Fibroblast of lung (primary cell): ENCODE measurements at places on chromosomes 12 and 14. TPM values are rescaled to one million over a fixed set of nuclear protein-coding genes. Genes with fewer than 3 reads are reported as not detected.
A peak's percentile ranks its signal among the peaks of the same experiment; 100 is the strongest.

DNA sequence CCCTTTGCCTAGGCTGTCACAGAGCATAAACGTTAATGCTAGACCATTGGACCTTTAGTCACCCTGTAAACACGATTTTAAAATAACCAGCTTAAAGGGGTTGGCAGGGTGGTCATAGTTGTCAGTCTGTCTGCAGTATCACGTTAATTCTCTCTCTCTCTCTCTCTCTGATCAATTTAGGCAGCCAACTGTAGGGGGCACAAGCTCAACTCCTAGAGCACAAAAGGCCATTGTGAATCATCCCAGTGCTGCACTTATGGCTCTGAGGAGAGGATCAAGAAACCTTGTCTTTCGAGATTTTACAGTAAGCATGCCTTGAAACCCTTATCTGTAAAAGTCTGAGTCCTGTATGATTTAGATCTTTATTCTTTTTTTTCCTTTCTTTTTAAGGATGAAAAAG lies 97.1 kb downstream of the SCAF11 start:
- H3K4me3 ChIP-seq: no peak overlapping the region
- H3K27me3 ChIP-seq: no peaks in the 10 kb centered on the region
- H3K4me1 ChIP-seq: no peaks in the 10 kb centered on the region

DNA sequence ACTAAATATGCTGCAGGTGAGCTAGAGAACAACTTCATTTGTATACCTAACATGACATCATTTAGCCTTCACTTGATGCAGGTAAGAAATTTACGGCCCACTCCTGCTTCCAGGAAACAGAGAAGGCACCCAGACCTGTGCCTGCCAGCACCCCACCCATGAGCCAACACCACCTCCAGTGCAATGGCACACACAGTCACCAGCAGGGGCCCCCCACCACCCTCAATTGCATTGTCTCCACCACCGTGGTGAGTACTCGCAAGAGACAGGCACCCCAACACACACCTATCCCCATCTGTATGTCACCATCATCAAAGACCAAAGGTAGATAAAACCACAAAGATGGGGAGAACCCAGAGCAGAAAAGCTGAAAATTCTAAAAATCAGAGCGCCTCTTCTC lies 107.6 kb downstream of the KLHL28 start:
- no peaks in the 10 kb centered on the region for H3K27me3 ChIP-seq
- H3K4me1 ChIP-seq: no peaks in the 10 kb centered on the region
- no peak for DNase-seq
- H3K27ac ChIP-seq: no peak overlapping the region
- no peak overlapping the region for H3K4me3 ChIP-seq

- no peak overlapping the region for H3K27ac ChIP-seq
- no peaks in the 10 kb centered on the region for H3K27me3 ChIP-seq
These were observed 330.1 kb upstream of the GARIN2 start for GRCh38 chr14:66859063-66859671.

DNA sequence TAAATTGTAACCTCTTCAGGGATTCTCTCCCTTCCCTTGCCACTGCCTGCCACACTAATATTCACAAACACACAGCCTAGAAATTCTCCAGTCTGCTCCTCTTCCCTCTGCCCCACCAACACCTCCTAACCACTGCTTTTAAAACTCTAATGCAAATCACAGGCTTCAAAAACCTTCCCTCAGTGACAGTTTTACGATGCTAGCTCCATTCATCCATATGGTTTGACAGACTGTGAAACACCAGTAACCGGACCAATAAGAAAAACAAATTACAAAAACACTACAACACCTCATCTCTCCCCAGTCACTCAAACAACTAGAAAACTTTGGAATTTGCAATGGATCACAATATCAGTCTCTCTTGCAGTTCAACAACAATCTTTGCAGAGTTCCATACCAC lies 5.7 kb downstream of the DPF3 start:
- H3K4me1 ChIP-seq: peaks cover 9% of the 10 kb centered on the region
- DNase-seq: no peak
- no peaks in the 10 kb centered on the region for H3K27me3 ChIP-seq
- H3K4me3 ChIP-seq: no peak overlapping the region
- H3K36me3 ChIP-seq: peaks cover 1% of the 10 kb centered on the region

- no peak overlapping the region for H3K4me3 ChIP-seq
- no peak for DNase-seq
- no peaks in the 10 kb centered on the region for H3K4me1 ChIP-seq
- no peak overlapping the region for H3K27ac ChIP-seq
These were observed 19.5 kb downstream of the CCDC91 start for GRCh38 chr12:28209782-28210181.

DNA sequence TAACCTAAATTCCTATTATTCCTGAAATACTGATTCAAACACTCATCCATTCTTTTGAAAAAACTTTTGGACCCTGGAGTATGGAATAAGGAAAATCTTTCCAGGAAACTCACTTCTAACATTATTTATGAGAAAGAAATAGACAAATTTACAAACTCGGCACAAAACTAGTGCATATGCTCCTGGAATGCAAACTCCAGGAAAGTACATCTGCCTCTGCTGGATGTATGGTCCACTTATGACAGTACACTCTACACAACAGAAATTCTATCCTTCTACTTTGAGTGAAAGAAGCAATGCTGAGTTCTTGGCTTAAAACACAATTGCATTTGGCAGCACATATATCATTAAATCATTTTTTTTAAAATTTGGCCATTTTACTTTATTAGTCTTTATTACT lies 700.5 kb upstream of the STXBP6 start:
- H3K4me3 ChIP-seq: no peak overlapping the region
- no peak overlapping the region for H3K27ac ChIP-seq
- no peaks in the 10 kb centered on the region for H3K4me1 ChIP-seq
- no peak for DNase-seq
- H3K36me3 ChIP-seq: no peaks in the 10 kb centered on the region

GRCh38 chr12:54933376-54933775 lies 51.2 kb downstream of the TESPA1 start:
- H3K4me3 ChIP-seq: no peak overlapping the region
- H3K4me1 ChIP-seq: no peaks in the 10 kb centered on the region
- no peak overlapping the region for H3K27ac ChIP-seq
- DNase-seq: peak; percentile 63

DNA sequence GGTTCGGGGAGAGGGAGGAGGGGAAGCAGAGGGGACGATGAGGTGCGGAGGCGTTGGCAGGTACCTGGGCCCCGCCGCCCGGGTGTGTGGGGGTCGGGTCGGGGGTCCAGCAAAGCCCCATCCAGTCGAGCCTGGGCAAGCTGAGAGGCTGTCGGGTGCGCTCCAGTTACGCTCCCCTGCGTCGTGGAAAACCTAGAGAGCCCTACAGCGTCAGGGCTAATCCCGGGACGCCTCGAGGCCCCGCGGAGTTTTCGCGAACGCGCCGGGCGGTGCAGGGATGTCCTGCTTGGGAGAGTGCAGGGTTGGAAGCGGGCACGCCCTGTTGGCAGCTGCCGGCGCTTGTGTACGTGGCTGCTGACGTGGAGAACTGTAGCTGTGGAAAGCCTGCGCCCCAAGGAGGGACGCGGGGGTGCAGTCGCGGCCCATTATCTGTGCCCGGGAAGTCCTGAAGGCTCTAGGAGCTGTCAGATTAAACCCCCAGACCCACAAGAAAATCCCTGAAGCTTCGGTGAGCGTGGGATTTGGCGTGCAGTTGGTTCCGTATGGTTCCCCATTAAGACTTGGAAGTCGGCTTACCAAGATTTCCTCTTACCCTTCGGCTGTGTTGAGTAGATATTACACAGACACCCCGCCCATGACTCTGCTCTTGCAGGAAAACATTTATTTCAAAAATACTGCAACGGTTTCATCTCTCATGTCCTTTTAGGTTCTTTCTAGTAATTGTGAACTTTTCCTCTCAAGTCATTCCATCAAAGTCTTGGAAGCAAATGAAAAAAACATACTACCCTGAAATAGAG lies 11.3 kb upstream of the SLC38A2 start:
- H3K27ac ChIP-seq: peak overlapping the region; percentile 98
- no peaks in the 10 kb centered on the region for H3K27me3 ChIP-seq
- peaks cover 2% of the 10 kb centered on the region for H3K36me3 ChIP-seq
- peak; percentile 98 for DNase-seq
- peak overlapping the region; percentile 53 for H3K4me3 ChIP-seq

- no peak for DNase-seq
- no peaks in the 10 kb centered on the region for H3K27me3 ChIP-seq
- no peaks in the 10 kb centered on the region for H3K4me1 ChIP-seq
- no peaks in the 10 kb centered on the region for H3K36me3 ChIP-seq
These were observed 130.4 kb downstream of the PAWR start for GRCh38 chr12:79560225-79560889.

DNA sequence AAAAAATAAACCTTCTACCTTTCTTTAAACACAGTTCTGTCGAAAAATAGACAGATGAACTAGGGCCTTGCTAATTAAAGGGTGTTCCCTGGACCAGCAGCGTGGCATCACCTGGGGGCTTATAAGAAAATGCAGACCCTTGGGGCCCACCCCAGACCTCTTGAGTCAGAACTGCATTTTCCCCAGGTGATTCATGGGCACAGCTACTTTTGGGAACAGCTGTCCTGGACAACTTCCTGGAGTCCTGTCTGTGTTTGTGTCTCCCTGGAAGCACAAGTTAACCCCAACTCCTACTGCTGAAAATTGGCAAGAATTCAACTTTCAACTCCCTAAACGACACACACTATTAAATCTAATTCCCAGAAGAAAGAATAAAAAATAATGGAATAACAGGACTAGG lies 17.8 kb downstream of the FBLN5 start:
- no peak overlapping the region for H3K4me3 ChIP-seq
- H3K27me3 ChIP-seq: no peaks in the 10 kb centered on the region
- no peak overlapping the region for H3K27ac ChIP-seq
- peak; percentile 44 for DNase-seq
- no peaks in the 10 kb centered on the region for H3K4me1 ChIP-seq
- peaks cover 4% of the 10 kb centered on the region for H3K36me3 ChIP-seq

DNA sequence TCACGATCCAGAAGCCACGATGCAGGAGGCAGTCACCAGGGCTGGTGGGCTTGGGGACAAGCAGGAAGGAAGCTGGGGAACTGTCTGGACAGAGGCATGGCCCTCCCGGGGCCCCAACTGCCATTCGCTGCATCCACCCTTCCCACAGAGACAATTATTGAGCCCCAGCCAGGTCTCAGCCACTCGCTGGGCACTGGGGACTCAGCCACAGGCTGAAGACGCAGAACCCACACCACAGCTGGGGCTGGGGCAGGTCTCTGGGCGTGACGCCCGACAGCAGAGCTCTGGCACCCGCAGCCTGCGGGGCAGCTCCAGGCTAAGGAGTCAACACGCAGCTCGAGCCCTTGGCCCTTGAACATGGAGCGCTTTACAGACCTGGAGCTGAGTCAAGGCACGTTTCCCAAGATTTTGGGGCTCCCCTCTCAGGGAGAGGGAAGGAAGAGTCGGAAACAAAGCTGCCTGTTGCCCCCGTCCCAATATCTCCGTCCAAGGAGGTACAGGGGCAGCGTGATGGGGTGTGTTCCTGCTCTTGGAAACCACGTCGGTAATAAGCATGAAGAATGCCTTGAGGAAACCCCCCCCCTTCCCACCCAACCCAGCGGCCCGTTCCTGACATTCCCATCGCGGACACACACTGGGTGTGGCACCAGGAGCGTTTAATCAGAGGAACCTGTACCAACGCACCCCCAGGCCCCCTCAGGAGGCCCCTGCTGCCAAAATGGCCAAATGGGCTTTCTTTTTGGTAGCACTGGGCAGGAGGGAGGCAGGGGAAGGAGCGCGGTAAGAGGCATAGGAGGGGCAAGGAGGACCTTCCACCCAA lies 6.7 kb downstream of the RIMBP2 start:
- H3K4me1 ChIP-seq: no peaks in the 10 kb centered on the region
- H3K36me3 ChIP-seq: no peaks in the 10 kb centered on the region
- no peak for DNase-seq
- no peak overlapping the region for H3K4me3 ChIP-seq

GRCh38 chr14:101027966-101028365 lies 124.4 kb upstream of the RTL1 start:
- no peaks in the 10 kb centered on the region for H3K4me1 ChIP-seq
- H3K4me3 ChIP-seq: no peak overlapping the region
- no peak overlapping the region for H3K27ac ChIP-seq
- H3K27me3 ChIP-seq: no peaks in the 10 kb centered on the region
- H3K36me3 ChIP-seq: peaks cover 19% of the 10 kb centered on the region
- no peak for DNase-seq

- peaks cover 9% of the 10 kb centered on the region for H3K4me1 ChIP-seq
- no peak overlapping the region for H3K27ac ChIP-seq
- no peaks in the 10 kb centered on the region for H3K27me3 ChIP-seq
- no peak overlapping the region for H3K4me3 ChIP-seq
These were observed 32.2 kb downstream of the ANO6 start for GRCh38 chr12:45248095-45248494.

DNA sequence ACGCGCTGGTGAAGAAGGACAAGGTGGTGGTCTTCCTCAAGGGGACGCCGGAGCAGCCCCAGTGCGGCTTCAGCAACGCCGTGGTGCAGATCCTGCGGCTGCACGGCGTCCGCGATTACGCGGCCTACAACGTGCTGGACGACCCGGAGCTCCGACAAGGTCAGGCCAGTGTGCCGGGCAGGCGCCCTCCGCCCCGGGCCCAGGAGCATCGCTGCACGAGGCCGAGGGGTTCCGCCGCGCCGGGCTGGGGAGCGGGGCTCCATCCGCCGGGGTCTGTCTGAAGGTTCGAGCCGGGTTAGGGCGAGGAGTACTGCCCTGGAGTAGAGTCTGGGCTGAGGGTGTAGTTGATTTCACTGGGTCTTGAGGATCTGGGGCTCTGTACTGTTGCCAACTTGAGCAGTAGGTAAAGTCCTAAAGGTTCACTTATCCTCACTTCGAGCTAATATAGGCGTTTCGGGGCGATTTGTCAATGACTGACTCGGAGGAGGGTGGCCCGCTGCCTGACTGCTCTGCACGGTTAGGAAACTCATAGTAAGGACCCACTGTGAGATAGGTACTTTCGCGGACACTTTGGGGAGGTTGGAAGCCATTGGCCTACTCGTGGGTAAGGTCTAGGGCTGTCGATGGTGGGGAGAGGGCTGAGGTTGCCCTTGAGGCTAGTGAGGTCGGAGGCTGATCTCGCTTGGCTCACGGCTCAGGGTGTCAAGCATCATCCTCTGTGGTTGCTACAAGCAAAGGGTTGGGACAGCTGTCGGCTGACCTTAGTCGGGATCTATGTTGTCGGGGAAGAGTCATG lies 574 bp downstream of the GLRX5 start:
- peak overlapping the region; percentile 75 for H3K27ac ChIP-seq
- peaks cover 13% of the 10 kb centered on the region for H3K4me1 ChIP-seq
- H3K27me3 ChIP-seq: no peaks in the 10 kb centered on the region
- H3K36me3 ChIP-seq: no peaks in the 10 kb centered on the region
- no peak for DNase-seq

- no peak for DNase-seq
- no peaks in the 10 kb centered on the region for H3K27me3 ChIP-seq
- H3K4me3 ChIP-seq: no peak overlapping the region
- no peaks in the 10 kb centered on the region for H3K4me1 ChIP-seq
These were observed 136.2 kb upstream of the PDZRN4 start for GRCh38 chr12:41051954-41052353.

- H3K36me3 ChIP-seq: peaks cover 2% of the 10 kb centered on the region
- H3K4me1 ChIP-seq: no peaks in the 10 kb centered on the region
- no peak for DNase-seq
- no peak overlapping the region for H3K4me3 ChIP-seq
- no peaks in the 10 kb centered on the region for H3K27me3 ChIP-seq
These were observed 32.0 kb downstream of the CCDC92 start for GRCh38 chr12:123940627-123940966.

GRCh38 chr14:100862277-100862676 lies 36.4 kb downstream of the MEG3 start:
- no peak overlapping the region for H3K27ac ChIP-seq
- no peak overlapping the region for H3K4me3 ChIP-seq
- peak; percentile 14 for DNase-seq
- H3K27me3 ChIP-seq: no peaks in the 10 kb centered on the region

RPS6KA5 gene
- 1.0 and 2.0 TPM in 2 replicates for total RNA-seq

EGLN3 gene
- 0.66 and 1.8 TPM in 2 replicates for total RNA-seq

CLEC9A gene
- not detected in 2 replicates for total RNA-seq

LRRC10 gene
- not detected in 2 replicates for total RNA-seq

PLEKHG7 gene
- total RNA-seq: not detected in 2 replicates

C12orf56 gene
- 0.77 and 1.5 TPM in 2 replicates for total RNA-seq

SLC6A13 gene
- not detected in 2 replicates for total RNA-seq

KRT79 gene
- total RNA-seq: not detected in 2 replicates

IAPP gene
- not detected in 2 replicates for total RNA-seq
